ENCODE measurements at places on chromosomes 11 and 22.
A peak's percentile ranks its signal among the peaks of the same experiment; 100 is the strongest.

GRCh38 chr11:19639603-19640105 lies 73.0 kb upstream of the NAV2 start:
- DNase-seq = no peak

GRCh38 chr11:32555091-32555490 lies 28.5 kb upstream of the EIF3M start:
- DNase-seq = no peak

DNA sequence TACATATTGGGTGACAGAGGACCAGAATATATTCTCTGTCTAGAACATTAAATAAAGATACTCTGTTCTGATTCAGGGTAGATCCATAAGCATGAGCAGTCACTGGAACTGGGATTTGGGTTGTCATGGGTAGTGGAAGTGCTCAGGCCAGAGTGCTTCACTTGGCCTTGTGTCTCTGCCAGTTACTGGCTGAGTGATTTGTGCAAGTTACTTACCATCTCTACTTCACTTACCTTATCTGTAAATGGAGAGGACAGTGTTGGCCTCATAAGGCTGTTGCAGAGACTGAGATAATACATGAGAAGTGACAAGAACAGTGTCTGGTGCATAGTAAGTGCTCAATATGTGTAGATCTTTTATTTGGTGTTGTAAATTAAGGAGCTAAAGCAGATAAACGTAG lies 17.6 kb downstream of the ATXN10 start:
- DNase-seq = no peak

DNA sequence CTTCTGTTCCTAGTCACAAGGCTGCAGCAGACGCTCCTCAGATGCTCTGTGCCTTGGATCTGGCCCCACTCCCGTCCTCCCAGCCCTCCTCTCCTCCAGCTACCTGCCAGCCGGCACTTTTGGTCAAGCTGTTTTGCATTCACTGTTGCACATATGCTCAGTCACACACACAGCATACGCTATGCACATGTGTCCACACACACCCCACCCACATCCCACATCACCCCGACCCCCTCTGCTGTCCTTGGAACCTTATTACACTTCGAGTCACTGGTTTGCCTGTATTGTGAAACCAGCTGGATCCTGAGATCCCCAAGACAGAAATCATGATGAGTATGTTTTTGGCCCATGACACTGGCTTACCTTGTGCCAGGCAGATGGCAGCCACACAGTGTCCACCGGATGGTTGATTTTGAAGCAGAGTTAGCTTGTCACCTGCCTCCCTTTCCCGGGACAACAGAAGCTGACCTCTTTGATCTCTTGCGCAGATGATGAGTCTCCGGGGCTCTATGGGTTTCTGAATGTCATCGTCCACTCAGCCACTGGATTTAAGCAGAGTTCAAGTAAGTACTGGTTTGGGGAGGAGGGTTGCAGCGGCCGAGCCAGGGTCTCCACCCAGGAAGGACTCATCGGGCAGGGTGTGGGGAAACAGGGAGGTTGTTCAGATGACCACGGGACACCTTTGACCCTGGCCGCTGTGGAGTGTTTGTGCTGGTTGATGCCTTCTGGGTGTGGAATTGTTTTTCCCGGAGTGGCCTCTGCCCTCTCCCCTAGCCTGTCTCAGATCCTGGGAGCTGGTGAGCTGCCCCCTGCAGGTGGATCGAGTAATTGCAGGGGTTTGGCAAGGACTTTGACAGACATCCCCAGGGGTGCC lies 109.8 kb downstream of the BCR start:
- peak; percentile 76 for DNase-seq

- no peak for DNase-seq
Measured at GRCh38 chr11:42773729-42774128, 538.1 kb upstream of the API5 start.

DNA sequence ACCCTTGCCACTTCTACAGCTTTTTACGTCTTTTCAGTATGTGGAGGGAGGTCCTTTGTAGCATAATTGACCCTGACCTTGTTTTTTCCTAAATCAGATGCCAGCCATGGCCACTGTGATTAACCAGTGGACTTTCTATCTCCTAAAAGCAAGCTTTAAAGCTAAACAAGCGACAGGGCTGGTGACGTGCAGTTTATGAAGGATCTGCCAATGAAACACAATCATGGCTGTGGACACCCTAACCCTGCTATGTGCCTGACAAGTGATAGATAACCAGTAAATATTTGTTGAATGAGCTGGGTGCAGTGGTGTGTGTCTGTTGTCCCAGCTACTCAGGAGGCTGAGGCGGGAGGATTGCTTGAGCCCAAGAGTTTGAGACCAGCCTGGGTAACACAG lies 64.2 kb downstream of the LIF start:
- no peak for DNase-seq

- peak; percentile 41 for DNase-seq
Measured at GRCh38 chr11:71372693-71373657, 75.2 kb downstream of the DHCR7 start.

DNA sequence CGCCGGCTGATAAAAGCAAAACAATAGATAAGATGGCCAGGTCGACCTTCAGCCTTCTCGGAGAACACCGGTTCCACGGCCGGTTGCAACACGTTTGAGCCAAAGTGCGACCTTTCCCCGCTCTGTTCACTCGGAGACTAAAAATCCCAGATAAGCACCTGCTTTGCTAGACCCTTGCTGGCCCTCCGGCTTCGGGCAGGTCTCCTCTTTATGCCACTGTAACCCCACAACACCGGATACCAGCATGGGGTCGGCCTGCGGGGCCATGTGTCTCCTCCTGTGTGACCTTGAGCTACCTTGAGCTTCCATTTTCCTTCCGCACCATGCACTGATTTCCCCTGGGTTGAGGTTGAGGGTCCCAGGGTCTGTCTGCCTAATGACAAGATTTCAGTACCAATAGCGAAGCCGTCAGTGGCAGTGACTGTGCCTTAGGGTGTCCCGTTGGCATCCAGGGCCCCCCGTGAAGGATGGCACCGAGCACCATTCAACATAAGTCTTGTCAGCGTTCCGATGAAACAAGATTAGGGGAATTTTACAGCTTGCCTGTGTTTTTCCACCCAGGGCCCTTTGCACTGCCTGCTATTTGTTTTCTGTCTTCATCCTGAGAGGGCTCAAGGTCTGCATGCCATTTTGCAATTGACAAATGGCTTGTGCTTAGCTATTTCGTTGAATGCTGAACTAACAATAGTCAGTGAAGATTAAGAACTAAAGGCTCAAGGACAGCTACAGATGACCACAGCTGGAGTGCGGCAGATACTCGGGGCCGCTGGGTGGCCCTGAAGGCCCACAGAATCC lies 118.6 kb downstream of the KCNQ1 start:
- DNase-seq = no peak

DNA sequence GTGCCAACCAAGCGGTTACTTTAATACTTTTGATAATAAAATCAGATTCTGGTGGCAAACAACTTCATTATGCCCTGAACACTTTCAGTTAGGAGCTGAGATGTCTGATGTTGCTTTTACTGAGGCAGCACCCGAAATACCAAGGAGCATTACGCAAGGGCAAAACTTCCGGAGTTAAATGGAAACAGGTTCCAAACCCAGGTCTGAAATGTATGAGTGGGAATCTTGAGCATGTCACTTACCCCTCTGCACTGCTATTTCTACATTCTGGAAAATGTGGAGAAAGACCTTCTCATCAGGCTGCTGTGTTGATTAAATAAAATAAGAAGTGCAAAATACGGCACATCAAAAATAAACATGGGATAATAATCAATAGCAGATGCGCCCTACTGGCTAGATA lies 315.1 kb downstream of the LARGE1 start:
- no peak for DNase-seq

GRCh38 chr11:84437071-84437980 lies 1151.2 kb upstream of the CCDC90B start:
- DNase-seq = peak; percentile 46

GRCh38 chr11:69368119-69368880 lies 74.3 kb downstream of the MYEOV start:
- DNase-seq = no peak

GRCh38 chr11:131713529-131714134 lies 343.2 kb downstream of the NTM start:
- no peak for DNase-seq

- DNase-seq = peak; percentile 54
Measured at GRCh38 chr11:44627911-44628729, 62.7 kb downstream of the CD82 start.

DNA sequence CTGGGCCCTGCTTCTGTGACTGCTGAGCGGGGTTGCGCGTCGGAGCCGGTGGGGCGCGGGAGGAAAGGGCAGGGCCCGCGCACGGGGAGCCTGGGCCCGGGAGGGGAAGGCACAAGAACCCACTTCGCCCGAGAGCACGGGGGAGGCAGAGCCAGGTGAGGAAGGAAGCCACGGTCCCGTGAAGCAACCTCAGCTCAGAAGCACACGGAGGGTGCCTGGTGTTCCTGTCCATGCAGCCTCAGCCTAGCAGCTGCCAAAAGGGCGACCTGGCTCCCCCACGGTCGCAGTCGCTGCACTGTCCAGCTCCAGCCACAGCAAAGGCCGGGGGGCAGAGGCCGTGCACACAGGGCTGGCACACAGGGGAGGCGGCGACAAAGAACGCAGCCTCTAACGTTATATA lies 9.3 kb upstream of the CDC42BPG start:
- DNase-seq = no peak

DNA sequence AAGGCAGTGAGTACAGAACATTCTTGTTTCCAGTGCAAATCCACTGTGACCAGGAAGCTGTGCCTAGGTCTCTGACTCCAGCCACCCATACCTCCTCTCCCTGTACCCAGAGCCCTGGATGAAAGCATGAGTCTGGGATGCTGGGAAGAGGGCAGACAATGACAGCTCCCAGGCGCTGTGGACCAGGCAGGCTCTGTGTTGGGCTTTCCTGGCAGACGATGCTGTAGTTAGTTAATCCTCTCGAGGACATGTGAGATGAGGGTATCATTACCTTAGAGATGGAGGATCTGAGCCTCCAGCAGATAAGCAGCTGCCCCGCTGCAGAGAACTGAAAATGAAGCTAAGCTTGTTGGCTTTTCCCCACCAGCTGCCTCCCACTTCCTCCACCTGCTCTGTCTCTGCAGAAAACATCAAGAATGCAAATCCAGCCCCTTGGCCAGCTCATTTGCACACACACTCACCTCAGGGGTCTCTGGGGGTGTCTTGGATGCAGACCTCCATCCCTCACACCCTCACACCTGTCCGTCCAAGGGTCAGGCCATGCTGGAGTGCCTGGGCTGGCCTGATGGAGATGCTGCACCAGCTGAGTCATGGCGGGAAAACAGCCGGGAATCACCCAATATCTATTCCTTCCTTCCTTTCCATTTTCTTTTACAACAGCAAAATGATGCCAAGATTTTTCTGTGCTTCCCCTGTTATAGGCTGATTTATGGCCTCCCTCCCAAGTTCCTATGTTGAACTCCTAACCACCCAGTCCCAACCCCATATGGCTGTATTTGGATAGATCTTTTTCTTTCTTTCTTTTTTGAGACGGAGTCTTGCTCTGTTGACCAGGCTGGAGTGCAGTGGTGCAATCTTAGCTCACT lies 94.9 kb upstream of the SEPTIN5 start:
- DNase-seq = peak; percentile 14

DNA sequence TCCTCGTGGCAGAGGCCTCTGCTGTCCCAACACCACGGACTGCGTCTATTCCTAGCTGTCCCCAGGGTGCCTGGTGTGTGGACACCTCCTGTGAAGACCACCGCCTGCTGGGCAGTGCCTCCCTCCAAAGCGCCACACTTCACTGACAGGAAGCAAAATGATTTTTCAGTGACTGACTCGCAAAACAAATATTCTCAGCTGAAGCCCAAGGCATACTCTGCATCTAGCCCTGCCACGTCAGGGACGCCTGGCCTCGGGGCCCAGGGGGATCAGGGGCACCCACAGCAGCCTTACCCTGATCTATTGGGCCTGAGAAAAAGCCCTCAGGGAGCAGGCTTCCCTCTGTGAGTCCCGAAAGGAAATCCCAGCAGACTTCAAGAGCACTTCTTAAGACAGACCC lies 2.2 kb downstream of the BRD1 start:
- no peak for DNase-seq

DNA sequence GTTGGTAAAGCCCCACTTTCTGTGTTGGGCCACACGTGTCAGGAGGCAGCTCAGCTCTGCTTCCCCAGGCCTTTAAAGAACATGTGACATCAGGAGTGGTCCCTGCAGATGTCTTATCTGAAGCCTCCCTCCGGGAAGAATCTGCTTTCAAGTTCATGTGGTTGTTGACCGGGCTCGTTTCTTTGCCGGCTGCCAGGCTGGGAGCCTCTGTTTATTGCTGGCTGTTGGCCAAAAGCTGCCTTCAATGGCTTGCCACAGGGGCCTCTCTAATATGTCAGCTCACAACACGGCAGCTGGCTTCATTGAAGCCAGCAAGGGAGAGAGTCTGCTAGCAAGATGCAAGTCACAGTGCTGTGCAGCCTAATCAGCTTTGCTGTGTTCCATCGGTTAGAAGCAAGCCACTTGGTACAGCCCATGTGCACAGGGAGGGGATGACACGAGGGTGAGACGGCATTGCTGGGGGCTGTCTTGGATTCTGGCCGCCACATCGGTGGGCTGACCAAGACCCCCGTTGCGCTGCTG lies 14.6 kb downstream of the MRGPRF start:
- DNase-seq = peak; percentile 79

DNA sequence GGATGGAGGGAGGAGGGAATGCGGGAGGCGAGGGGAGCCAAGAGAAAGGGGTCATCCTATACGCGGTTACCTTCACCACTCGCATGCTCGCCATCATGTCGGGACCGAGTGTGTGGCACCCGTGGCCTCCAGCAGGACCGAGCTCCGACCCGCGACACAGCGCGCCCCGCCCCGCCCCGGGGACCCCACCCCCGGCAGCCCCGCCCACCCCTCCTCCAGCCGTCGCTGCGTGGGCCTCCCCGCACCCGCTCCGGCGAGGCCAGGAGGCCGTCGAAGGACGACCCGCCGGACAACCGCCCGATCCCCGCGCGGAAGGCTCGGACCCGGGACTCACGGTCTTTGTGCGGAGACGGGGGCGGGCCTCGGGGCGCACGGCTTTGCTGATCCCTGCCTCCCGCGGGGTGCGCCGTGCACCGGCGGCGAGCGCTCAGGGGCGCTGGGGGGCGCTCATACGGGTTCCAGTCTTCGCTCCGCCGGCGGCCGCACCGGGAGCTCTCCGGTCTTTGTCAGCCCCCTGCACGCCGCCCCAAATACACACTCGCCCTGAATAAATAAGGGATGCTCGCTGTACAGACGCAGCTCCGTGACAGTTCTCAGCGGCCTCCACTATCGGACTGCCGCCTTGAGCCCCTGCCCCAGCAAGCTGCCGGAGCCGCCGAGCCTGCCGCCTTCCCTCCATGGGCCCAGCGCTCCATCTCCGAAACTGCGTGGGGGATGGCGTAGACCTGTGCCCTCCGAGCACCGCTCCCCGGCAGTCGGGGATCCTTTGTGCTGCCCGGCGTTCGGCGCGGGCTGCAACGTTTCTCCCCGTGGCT lies at the start of gene UBE2L6:
Gene UBE2L6 (minus strand): TSS at position 158 of the 815 bp plus-strand sequence. CDS start 61 bp downstream, at position 97.
- DNase-seq = peak; percentile 86

DNA sequence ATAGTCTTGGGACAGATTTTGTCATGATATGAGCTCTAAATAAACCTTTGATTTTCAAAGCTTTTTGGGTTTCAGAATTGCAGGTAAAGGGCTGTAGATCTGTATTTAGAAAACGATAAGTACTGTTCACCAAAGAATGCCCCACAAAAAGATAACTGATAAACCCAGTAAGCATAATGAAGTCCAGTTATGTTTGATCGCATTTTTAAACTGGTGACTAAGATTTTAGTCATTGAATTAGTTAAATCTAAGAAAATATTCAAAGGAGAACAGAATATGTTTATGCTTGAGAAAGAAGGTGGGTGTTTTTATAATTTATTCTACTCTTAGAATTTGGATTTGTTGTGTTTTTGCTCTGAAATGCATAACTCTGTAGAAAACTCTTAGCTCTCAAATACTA lies 11.6 kb downstream of the DEPDC7 start:
- DNase-seq = no peak

- no peak for DNase-seq
Measured at GRCh38 chr22:33697640-33698039, 222.6 kb downstream of the LARGE1 start.

- no peak for DNase-seq
Measured at GRCh38 chr11:120727752-120728151, 216.2 kb downstream of the GRIK4 start.

Data from eye (tissue), 1 donor.